ENCODE measurements at places on chromosomes 13 and 19.

DNA sequence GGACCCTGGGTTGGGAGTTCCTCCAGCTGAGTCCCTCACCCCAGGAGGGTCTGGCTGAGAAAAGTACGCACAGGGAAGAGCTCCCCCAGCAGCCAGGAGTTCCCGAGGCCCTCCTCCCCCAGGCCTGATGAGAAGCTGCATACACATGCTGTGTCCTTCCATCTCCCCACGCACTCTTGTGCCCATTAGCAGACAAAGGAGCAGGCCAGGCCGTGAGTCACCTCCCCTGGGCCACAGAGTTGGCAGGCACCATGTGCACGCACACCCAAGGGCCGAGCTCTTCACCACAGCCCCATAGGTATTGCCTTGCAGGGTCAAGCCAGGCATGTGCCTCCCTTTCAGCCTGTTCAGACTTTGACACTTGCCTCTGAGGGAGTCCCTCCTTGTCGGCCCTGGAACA lies 17.5 kb downstream of the MAU2 start:
- no peak for DNase-seq

- peak; percentile 25 for DNase-seq
Observed at GRCh38 chr19:12035220-12036172, at the start of gene ZNF433. TSS of gene ZNF433 (minus strand) at chr19:12035679. CDS start at chr19:12035539, 140 bp downstream.

- no peak for DNase-seq
Observed at GRCh38 chr19:29724102-29724641, 9.1 kb upstream of the C19orf12 start.

DNA sequence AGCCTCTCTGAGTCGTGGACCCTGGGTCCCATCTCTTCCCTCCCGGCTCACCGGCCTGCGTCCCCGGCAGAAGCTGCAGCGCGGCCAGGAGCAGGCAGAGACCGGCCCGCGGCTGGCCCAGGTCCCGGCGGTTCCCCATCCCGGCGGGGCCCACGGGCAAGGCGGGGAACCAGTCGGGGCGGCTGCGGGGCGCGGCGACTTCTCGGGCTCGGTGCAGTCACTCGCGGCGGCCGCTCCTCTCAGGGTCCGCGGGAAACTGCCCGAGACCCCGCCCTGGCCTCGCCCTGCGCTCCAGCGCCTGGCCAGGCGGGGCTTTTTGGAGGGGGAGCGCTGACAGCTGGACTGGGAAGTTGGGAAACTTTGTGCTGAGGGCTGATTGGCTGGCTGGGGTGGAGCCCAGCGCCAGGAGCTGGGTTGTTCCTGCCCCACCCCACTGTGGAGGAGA lies at the start of gene COL5A3:
Gene COL5A3 (minus strand): TSS at position 258 of the 445 bp plus-strand sequence. CDS start 119 bp downstream, at position 139.
- no peak for DNase-seq

DNA sequence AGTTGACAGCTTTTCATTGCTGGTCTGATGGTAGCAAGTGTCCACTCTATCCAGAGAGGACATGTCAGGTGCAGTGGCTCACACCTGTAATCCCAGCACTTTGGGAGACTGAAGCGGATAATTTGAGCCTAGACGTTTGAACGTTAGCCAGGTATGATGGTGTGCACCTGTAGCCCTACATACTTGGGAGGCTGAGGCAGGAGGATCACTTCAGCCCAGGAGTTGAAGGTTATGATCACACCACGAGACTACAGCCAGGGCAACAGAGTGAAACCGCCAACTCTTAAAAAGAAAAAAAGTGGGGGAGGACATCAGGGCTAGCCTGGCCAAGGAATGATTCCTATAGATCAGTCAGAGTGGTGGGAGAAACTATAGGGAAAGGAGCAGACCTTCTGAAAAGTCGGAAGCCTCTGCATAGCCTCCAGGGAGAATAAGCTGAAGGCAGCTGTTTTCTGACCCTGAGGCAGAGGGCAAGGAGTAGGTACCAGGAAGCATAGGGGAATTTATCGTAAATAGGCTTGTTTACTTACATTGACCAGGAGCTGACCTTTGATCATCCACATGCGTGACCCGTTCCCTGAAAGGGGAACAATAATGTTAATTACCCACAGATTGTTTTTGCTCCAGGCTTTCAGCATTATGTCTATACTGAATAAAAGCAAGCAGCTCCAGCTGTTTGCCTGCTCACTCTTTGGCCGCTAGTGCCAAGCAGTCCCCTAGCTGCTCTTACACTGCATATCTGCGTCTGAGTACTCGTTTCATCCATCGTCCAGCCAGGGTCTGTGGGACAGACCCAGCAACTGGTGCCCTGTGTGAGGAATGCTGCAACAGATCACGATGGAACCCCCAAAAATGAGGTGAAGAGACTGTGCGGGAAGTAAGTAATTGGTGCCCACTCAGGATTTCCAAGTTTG lies 161.6 kb downstream of the RNF17 start:
- no peak for DNase-seq

- no peak for DNase-seq
Observed at GRCh38 chr13:48175185-48175584, 57.8 kb upstream of the ITM2B start.

DNA sequence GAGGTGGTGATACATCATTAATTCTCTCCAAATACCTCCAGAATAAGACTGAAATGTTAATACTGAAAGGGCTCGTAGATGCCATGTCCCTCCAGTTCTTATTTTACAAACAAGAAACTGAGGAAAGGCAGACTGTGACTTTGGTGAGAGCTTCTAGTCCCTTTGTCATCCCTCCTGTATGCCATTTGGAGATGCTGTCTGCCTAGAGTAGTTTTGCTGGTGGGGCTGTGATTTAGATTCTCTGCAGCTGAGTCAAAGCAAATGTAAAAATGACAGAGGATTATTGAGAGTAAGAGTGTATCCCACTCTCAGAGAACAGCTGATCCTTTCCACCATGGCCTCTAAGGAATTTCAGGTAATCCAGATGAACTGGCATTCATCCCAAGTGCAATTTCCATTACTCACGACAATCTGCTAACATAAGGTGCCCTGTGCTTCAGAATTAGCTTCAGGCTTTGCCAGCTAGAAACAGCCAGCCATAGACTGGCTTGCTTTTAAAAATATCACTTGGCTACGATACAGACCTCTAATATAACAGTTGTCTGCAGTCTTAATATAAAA lies 16.8 kb downstream of the PABPC3 start:
- DNase-seq, result no peak

DNA sequence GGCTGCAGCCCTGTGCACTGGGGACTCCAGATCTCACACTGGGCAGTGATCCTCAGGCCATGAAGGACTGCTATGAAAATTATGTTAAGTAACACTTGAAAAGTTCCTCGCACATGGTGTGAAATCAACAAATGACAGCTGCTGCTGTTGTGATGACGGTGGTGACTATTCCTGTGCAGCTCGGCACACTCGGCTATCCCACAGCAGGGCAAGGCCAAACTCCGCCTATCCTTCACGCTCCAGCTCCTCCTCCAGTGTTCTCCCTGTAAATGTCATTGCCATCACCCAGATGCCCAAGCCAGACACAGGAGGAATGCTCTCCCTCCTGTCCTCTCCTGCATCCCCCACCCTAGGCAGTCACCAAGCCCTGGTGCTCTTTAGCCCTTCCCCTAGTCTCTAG lies 31.3 kb downstream of the GRIK5 start:
- DNase-seq, result no peak

DNA sequence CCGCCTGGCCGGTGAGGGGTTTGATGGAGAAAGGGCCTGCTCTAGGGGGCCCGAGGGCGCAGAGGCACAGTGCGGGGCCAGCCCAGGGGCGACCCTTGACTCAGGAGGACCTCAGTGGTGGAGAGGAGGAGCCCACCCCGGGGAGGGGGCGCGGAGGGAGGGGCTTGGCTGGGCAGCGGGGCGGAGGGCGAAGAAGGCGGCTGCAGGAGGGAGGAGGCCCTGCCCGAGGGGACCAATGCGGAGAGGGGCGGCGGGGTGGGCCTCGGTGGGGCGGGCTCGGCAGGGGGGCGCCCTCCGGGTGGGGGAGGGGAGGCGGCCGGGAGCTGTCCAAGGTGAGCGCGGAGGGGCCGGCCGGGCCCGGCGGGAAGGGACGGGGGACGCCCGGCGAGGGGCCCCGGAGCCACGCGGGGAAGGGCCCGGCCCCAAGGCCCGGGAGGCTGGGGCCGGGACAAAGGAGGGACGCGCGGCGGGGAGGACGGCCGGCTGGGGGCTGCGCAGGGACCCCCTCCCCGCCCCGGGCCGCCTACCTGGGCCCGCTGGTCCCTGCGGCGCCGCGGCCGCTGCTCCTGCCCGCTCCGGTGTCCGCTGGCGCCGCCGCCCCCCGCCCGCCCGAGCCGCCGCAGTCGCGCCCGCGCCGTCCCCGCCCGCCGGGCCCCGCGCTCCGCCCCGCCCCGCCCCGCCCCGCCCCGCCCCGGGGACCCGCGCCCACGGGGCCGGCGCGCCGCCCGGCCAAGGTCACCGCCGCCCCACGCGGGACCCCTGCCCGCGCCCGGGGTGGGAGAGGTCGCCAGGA lies at the start of gene DIRAS1:
Gene DIRAS1 (minus strand): TSS at position 596 of the 793 bp plus-strand sequence. CDS start 3,566 bp downstream, outside the sequence.
- DNase-seq, result no peak

- no peak for DNase-seq
Observed at GRCh38 chr13:40161351-40161810, 505.1 kb downstream of the FOXO1 start.

DNA sequence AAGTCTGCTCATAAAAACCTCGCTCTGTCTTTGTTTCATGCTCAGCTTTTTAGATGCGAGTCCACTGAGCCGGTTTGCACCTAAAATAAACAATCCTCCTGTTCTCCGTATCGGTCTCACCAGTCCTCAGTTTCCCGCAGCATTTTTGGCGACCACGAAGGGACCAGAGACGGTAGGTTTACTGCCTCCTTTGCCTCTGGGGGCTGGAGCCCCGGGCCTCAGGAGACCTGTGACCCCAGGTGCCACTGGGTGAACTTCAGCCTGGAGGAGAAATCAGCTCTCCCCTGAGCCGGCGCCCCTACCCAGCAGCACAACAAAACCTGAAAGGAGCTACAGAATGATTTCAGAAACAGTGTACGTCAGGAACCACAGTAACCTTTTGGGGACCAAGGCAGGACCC lies 8.1 kb downstream of the SIGLEC11 start:
- no peak for DNase-seq

GRCh38 chr13:45474584-45475454 lies 10.1 kb downstream of the COG3 start:
- DNase-seq, result no peak

DNA sequence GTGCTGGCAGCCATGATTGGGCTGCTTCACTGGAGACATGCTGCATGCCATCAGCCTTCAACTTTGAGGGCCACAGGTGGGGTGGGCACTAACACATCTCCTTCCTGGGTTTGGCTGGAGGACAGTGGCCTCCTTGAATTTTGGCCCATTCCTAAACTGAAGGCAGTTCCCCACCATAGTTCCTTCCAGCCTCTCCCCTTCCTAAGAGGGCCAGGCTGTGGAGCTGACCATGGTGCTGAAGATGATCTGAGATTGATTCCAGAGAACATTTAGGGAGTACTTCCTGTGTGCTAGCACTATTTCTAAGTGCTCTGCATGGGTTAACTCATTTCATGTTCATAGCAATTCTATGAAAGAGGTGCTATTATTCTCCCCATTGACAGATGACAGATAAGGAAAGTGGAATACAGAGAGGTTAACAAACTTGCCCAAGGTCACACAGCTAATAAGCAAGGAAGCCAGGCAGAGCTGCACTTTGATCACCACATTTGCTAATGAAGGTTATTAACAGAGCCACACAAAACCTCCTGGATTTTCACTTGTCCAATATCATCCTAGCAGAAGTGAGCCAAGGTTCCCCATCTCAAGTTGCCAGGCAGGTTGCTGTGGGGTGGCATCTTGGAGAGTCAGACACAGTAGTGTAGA lies 175.3 kb downstream of the ZIC5 start:
- no peak for DNase-seq

DNA sequence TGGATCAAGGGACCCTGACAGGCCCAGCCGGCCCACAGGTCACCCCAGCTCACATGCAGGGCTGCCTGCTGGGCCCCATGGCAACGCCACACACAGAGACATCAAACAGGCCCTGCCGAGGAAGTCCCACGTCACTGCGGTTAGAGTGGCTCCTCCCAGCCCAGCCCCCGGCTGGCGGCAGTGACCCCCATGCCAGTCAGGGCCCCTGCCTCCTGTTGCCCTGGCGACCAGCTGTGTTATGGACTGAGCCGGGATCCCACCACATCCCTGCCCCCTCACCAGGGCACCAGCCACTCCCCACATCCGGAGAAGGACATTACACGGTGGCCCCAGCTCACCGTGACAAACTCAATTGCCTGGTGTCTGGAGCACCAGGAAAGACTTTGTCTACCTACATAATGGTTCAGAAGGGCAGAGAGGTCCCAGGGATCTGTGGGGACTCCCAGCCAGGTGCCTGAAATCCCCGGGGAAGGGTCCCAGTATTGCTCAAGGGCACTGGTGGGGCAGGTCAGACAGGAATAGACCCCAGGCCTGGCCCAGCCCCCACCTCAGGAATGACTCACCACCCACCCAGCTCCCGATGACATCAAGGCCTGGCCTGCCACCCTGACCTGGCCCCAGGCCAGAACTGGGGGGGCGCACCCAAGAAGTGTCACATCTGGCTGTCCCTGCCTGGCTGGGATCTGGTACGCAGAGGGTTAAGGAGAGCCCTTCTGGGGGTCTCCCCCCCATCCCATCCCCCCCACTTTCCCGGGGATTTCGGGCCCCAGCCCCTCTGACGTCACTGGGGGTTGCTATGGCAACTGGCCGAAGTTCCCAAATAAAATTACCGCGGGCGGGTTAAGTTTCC lies 30.2 kb upstream of the NANOS3 start:
- peak; percentile 96 for DNase-seq

DNA sequence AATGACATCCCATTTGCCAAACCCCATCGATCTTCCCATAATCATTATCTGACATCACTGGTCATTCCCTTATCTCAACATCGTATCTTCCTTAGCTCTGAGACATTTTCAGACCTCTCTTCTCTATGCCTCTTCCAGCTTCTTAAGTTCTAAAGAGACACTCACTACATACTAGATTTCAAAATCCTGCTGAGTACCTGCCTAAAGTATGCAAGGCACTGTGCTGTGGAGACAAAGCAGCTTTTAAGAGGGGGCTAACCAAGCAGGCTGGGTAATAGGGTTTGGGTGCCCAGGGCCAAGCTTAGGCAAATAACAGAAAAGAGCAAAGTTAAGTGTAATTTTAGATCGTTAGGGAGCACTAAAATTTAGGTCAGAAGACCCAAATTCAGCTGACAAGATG lies 3.4 kb upstream of the POMP start:
- no peak for DNase-seq

DNA sequence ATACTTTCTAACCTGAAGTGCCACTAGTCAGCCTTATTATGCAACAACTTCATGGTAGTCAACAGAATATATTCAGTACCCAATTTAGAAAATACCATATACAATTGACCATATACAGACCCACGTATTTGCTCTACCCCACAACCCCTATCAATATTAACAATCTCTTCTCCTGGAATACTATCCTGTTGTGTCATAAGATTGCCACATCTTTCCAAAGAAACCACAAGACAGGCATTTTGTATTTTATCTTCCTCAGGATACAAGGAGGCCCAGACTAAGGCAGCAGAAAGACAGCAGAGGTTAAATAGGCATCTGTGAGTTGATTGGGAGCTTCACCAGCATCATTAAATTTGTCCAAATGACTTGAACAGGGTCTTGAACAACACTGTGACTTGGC lies 4.5 kb downstream of the SPART start:
- DNase-seq, result no peak

- no peak for DNase-seq
Observed at GRCh38 chr13:82758044-82758443, 1124.2 kb downstream of the SLITRK1 start.
